Renal cortical epithelial cell (primary cell): ENCODE measurements at places on chromosomes 16 and 17. TPM values are rescaled to one million over a fixed set of nuclear protein-coding genes. Genes with fewer than 3 reads are reported as not detected.

DNA sequence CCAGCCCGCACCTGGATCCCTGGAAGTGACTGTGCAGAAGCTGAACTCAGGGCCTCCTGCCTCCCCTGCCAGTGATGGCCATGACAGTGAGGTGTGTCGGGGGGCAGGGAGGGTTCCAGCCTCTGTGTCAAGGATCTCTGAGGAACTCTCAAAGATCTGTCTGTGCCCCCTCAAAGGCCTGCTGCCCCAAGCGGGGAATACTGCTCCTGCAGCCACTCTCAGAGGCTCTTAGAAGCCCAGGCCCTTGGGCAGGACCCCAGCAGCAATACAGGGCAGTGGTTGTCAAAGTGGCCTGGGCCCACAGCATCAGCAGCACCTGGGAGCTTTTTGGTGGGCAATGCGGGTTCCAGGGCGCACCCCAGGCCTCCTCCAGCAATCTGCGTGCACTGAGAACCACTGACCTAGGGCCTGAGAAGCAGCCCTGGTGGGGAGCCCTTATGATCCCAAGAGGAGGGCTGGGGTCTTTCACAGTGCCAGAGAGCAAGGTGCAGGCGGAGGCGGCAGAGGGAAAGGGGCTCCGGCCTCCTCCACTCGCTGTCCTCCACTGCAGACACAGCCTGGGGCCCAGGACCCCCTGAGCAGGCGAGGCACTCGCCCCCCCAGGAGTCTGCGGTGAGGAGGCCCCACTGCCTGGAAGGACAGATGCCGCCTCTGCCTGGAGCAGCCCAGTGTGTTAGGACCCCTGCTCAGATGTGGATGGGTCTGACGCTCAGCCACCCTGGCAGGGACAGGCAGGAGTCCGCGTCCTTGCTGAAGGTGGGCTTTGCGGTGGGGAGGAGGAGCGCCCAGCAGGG, 42.1 kb downstream of the ENGASE start:
- DNase-seq, result no peak

DNA sequence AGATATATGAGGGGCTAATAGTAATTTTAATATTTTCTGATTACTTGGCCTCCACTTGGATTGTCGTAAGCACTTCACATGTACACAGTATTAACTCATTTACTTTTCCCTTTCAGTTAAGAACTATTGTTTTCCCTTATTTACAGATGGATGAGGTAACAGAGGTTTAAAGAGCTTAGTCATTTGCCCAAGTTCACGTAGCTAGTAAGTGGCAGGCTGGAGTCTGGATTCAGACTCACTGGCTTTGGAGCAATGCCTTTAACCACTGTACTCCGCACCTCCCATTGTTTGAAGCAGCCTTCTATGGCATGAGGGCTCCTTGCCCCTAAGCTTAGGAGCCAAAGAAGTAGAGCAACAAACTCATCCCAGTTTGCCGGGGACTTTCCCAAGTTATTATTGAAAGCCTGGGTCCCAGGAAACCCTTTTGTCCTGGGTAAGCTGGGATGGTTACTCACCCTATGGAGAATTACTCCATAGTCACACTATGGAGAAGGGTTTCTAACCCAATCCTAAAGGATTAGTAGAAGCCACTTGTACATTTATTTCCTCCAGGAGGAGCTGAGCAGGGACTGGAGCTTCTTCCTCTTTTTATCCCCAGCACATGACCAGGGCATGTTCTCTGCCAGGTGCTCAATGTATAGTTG, 12.3 kb downstream of the FOXL1 start:
- DNase-seq, result peak; percentile 92

- peak; percentile 64 for DNase-seq
Observed at GRCh38 chr17:30337393-30337999, 3.6 kb upstream of the TMIGD1 start.

- no peak for DNase-seq
Observed at GRCh38 chr17:50805486-50805885, 29.9 kb upstream of the WFIKKN2 start.

- DNase-seq, result no peak
Observed at GRCh38 chr16:25060920-25061319, 45.8 kb upstream of the ARHGAP17 start.

DNA sequence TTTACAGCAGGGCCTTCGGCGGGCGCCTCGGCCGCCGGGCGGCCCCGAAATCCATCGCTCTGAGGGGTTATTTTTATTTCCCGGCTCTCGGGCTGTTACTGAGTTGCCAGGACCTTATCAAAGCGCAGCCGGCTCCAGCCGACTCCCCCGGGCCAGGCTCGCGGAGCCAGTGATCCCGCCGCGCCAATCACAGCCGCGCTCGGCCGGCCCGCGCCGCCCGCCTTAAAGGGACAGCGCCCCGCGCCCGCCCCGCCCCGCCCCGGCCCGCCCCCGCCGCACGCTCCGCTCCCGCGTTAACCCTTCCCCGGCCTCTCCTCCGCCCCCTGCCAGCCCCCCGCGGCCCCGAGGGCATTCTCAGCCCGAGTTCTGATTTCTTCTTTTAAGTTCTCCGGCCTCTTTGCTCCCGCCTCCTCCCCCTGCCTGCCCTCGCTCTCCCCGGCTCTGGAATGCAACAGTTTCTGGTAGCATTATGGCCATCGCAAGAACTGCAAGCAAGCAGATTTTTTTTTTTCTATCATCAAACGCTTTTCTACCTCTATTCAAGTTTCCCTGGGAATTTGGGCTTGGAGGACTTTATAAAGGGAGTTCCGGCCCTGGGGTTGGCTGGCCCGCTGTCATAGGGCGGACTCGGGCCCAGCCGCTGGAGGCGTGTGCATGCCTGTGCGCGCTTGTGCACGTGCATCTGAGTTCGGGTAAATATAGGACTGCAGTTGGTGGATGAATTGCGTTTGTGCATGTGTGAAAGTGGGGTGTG, at the start of gene AXIN2:
Gene AXIN2, minus strand, starts transcription at position 197 of the 754 bp plus-strand sequence. CDS start 3,028 bp downstream, outside the sequence.
- DNase-seq, result peak; percentile 69

DNA sequence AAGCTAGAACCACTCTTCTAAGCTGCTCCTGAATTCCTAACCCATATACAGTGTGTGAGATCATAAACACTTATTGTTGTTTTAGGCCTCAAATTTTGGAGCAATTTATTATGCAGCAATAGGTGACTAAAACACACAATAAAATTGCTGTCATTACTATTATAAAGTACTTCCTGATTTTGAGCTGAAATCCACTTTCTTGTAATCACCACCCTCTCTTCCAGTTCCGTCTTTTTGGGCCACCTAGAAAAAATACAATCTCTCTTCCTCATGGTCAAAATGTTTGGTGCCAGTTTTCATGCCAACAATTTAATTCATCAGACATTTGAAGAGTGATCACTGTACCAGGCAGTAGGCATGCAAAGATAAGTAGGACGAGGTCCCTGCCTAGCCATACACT, 43.3 kb upstream of the NF1 start:
- no peak for DNase-seq

GRCh38 chr17:64506576-64507412, at the start of gene CEP95:
TSS of gene CEP95 (plus strand) at chr17:64506977. CDS start at chr17:64507098, 121 bp downstream.
- DNase-seq, result peak; percentile 95

GRCh38 chr16:73069581-73070262, 21.8 kb upstream of the ZFHX3 start:
- no peak for DNase-seq

The KRT9 gene
- not detected in 2 replicates for total RNA-seq

The KCNG4 gene
- total RNA-seq, result not detected in 2 replicates
